GM12892 (cell line): ENCODE measurements at places on chromosomes 2 and 18.

DNA sequence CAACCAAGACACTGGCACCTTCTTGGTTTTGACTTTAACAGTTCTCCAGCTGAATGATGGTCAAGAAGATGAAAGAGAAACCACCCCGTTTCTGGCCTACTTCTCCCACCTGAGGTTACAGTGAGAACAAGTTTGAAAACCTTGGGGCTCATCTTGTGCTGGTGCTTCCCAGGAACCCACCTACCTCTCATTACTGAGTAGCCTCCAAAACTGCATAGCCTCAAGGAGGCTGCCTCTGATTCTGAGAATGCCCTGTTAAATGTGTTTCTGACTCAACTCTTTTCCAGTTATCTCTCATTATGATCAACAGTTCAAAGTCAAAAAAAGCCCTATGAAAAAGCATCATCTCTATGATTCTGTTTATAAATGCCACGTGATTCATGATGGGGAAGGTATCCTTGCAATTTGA, 121.9 kb downstream of the CACNB4 start:
- DNase-seq, result peak; percentile 17

GRCh38 chr18:9333441-9334328, 888 bp upstream of the TWSG1 start:
- DNase-seq, result no peak

DNA sequence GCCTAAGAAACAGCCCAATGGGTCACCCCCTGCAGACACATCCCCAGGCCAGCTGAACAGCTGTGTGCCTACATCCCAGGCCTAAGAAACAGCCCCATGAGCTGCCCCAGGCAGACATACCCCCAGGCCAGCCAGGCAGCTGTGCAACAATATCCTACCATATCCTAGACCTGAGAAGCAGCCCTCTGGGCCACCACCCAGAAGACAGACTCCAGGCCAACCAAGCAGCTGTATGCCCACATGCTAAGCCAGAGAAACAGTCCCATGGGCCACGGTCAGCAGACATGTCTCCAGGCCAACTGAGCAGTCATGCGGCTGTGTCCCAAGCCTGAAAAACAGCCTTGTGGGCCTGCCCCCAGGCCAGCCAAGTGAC, 205.5 kb downstream of the ATAD2B start:
- DNase-seq, result no peak

DNA sequence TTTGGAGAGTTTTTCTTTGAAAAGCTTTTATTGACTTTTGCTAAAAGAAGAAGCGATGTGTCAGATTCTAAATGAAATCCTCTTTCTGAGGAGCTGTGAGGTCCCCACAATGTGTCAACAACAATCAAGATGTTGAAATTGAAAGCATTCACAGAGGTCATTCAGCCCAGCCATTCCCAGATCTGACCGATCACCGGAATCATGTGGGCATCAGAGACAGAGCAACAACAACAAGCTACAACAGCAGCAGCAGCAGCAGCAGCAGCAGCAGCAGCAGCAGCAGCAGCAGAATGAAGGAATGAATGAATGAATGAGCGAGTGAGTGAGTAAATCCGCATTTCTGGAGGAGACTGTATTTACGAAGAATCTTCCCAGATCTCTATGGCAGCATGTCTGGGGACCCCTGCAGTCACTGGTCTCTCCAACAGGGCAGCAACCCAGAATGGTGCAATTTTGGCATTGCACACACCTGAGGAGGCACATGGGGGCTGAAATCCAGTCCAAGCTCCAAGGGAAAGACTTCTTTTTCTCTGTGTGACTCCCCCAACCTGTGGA, 299.0 kb downstream of the MYCN start:
- DNase-seq, result no peak

DNA sequence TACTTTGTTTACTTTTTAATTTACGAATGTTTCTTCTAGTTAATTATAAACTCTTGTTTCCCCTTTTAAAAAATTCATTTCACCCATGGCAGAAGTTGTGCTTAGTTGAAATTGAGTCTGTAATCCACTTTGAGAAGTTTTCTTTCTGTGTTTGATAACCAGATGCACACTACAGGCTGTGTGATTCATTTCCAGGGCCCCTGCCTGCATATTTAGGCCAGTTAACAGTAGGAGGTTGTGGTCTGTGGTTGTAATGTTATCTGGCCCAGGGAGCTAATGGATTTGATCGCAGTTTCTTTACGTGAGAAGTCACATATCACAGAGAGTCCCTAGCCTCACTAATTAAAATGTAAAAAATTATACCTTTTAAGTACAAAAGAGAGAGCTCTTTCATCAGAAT, 3.3 kb downstream of the CDH7 start:
- no peak for DNase-seq

GRCh38 chr2:240566203-240567136, 1.8 kb upstream of the RNPEPL1 start:
- DNase-seq, result peak; percentile 77

DNA sequence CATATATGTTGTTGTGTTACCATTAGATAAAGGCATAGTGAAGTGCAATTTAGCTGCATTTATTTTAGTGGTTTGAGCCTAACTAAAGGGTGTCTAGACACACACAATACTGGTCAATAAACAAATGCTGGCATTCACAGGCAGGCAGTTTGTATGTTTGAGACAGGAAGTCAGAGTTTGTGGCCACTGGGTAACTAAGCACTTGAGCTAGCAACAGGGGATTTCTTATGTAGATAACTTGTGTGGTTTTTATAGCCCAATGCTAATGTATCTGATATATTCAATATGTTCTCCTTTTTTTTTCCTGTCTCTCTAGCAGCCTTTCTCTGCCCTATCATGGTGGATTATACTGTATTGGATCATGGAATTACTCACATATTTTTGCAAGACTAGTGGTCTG, 38.1 kb downstream of the LRRTM4 start:
- DNase-seq, result no peak

GRCh38 chr2:158735822-158736580, 59.1 kb upstream of the DAPL1 start:
- no peak for DNase-seq

DNA sequence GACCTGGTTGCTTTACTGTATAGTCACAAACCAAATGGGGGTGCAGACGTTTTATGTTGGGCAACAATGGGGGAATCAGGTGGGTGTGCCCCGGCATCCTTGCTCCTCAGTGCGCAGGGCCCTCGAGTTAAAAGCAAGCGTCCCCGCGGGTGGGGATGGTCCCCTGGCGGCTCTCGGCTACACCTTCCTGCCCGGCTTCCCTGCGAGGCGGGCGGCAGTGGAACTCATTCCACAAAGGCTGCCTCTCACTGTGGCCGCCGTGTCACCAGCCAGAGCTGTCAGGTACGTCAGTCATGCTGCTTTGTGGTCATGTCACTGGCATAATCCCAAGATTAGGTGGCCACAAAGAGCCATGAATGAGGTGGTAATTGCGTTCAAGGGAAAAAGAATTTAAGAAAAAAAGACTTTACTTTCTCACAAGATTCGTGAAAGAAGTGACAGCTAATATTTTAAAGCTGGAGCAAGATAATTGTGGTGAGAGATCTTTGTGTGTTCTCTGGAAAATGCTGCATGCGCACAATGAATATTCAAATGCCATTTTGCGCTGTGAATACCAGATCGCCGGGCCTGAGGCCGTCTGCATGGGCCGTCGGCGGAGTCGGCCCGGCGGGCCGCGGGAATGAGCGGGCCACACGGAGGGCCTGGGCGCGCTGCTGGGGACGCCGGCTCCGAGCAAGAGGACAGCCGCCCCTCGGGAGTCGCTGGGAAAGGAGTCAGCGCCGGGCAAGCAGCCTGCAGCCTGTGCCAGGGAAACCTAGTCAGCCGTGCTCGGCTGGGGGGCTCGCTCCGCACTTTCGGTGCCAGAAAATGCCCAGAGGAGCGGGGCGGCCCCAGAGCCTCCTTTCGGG, 82.3 kb upstream of the LDLRAD4 start:
- DNase-seq, result no peak

- DNase-seq, result no peak
Observed at GRCh38 chr2:207926133-207926988, 99.0 kb downstream of the PLEKHM3 start.

- DNase-seq, result no peak
Observed at GRCh38 chr2:72128059-72128842, 19.4 kb downstream of the CYP26B1 start.

- no peak for DNase-seq
Observed at GRCh38 chr2:50069454-50069853, 915.1 kb upstream of the FSHR start.

- DNase-seq, result no peak
Observed at GRCh38 chr2:44188696-44189095, 20.0 kb downstream of the PPM1B start.

DNA sequence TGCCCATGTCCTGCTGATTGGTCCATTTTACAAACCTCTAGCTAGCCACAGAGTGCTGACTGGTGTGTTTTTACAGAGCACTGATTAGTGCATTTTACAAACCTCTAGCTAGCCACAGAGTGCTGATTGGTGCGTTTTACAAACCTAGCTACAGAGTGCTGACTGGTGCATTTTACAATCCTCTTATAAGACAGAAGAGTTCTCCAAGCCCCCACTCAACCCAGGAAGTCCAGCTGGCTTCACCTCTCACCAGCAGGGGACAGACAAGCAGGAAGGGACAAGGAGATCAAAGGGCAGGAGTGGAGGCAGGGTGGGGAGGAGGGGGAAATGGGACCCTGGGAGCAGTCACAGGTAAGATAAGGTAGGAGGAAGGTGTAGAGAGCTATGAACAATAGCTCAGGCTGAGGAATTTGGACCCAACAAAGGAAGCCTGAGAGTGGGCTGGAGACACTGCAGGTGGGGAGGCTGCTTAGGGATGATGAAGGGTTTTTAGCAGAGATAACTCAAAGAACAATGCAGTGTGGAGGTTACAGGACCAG, 37.1 kb downstream of the SH2D6 start:
- DNase-seq, result no peak

DNA sequence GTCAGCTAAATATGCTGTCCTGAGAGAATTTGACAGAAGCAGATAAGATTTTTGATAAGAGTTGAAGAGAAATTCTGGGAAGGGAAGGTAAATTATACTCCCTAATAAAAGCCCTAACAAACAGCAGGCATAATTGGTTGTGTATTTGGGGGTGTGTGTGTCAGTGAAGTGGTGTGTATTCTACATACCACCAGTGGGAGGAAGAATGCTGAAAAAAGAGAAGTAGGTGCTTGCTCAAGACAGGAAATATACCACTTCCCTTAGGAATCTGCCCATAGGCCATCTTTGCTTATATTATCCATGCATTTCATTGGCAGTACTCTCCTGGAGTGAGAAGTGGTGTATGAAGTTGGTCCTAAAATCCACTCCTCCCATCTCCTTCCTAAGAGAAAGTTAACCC, 76.2 kb downstream of the FMNL2 start:
- DNase-seq, result no peak

DNA sequence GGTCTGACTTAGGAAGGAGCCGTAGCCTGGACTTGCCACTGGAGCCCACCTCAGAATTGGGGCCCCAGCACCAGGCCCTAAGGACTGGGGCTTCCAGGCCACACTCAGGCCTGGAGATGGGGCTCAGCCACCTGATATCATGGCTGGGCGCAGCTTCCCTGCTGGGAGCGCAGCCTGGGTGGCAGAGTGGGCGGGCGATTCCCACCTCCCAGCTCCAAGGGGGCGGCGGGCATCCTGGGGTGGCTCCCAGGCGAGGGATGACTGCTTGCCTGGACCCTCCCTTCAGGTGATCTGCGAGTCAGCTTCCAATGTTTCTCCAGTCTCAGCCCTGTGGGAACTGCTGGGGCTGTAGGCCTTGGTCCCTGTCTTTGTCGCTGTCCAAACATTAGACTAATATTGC, 20.1 kb downstream of the GPR35 start:
- peak; percentile 23 for DNase-seq

DNA sequence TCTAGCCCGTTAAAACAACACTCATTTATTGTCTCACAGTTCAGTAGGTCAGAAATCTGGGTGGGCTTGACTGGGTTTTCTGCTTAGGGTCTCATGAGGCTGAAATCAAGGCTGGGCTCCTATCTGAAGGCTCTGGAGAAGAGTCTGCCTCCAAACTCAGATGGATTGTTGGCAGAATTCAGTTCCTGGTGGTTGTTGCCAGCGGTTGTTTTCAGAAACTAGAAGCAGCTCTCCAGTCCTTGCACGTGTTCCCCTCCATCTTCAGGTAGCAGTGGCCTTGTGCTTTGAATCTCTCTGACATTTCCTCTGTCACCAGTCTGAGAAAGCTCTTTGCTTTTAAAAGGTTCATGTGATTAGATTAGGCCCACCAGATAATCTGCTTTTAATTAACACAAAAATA, 20.1 kb upstream of the FN1 start:
- DNase-seq, result no peak

- no peak for DNase-seq
Observed at GRCh38 chr18:37552286-37552685, 13.3 kb downstream of the CELF4 start.

DNA sequence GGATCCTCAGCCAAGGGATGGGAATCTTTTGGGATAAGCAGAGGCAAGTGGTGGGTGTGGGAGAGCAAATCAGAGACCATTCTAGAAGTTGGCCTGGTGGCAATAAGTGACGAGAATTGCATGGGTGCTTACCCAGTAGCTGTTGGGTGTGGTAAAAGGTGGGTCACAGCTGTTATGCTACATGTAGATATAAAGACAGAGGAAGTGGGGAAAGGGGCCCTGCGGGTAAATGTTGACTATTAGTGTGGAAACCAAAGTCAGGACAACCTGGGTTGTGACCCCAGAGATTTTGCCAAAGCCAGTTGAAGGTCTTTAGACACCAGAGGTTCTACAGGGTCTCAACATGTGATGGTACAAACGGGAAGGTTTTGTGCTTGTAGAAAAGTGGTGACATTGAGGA, 443.6 kb upstream of the HNRNPA3 start:
- no peak for DNase-seq

GRCh38 chr2:232367591-232368233, 10.8 kb upstream of the ALPP start:
- no peak for DNase-seq

DNA sequence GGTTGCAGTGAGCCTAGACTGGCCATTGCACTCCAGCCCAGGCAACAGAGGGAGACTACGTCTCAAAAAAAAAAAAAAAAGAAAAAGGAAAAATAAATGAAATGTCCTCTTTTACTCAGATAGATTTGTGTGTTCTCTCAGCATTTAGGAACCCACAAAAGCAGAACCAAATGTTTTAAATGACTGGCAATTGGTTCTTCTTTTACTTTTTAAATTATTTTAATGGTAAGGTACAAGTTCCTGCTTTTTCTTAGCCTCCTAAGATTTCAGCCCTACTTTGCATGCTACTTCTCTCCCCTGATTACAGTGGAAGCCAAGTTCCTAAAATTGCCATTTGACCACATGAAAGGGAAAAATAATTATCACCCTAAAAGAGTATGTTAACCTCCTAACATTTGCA, 23.5 kb downstream of the SRSF7 start:
- DNase-seq, result no peak

- no peak for DNase-seq
Observed at GRCh38 chr2:118672571-118673158, 174.8 kb downstream of the EN1 start.

DNA sequence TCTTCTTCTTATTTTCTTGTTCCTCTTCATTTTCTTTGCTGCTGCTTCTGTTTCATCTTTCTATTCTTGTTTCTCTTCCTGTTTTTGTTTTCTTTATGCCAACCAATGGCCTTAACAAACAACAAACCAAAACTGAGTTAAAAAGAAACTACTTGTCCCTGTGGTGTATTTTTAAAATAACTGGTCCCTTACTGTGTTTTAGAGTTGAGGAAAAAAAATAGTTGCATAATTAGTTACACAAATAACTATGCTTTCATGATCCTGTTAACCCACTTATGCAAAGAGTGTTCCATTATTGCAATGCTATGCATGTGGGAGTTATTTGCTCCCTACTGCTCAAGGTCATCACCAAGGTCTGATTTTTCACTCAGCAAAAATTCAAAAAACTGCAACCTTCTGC, 39.5 kb upstream of the IMP4 start:
- no peak for DNase-seq

- no peak for DNase-seq
Observed at GRCh38 chr18:61502472-61502871, 169.2 kb downstream of the CDH20 start.
